CD4-positive, alpha-beta T cell treated with Interleukin-17A for 1 hour (primary cell): ENCODE measurements at places on chromosomes 6 and 20.

DNA sequence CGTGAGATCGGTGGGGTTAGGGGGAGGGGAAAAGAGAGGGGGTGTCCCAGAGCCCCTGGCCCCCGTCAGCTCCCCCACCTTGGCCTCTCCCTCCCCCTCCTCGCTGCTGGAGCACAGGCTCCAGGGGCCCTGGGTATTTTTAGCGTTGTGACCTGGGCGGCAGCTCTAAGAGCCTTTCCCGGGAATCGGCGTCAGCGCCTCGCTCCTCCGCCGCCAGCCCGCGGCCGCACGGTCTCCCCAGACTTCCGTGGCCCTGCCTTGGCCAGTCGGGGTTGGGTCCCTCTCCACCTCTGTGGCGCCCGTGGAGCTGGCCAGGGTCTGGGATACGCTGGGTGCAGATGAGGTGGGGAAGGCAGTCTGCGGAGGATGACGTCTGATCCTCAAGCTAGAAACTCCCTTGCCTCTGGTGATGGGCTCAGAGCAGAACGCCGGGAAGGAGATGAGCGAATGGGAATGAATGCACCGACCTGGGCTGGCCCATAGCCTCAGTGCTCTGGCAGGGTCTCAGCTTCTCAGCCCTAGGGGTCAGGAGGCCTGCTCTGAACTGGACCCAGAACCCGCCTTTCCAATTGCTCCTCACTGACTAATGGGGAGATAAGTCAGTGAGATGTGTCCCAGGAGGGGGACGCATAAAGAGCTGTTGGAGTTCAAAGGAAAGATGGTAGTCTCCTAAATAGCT, 883 bp upstream of the DBNDD2 start:
- no peak for DNase-seq

GRCh38 chr6:5361396-5361795, 100.1 kb downstream of the FARS2 start:
- no peak for DNase-seq

DNA sequence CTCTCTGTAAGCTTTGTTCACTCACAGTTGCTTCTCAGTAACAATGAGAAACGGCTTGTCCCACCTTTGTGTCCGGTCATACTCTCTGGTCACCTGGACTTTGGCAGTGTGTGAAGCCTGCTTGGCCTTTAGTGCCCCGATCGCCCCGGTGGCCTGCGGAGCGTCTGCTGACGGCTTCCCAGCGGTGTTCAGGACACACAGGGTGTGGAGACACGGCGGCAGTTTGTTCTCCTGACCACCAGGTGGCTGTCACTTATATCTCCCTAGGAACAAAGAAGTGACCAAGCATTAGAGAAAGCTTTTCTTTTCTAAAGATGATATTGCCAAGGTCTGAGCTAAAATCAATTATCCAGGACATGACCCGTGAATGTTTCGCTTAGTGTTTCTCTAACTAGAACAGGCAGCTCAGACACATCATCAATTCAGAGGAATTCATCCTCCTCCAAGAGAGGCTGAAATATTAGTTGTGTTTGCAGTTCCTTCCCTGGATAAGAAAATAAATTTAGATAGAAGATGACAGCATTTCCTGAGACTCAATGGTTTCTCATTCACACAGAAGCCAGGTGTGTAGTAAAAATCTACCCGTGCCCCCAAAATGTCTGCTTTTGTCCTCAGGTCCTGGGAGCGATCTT, 167.4 kb upstream of the THBS2 start:
- DNase-seq: no peak

GRCh38 chr6:129567374-129567773, 142.6 kb downstream of the ARHGAP18 start:
- peak; percentile 2 for DNase-seq

DNA sequence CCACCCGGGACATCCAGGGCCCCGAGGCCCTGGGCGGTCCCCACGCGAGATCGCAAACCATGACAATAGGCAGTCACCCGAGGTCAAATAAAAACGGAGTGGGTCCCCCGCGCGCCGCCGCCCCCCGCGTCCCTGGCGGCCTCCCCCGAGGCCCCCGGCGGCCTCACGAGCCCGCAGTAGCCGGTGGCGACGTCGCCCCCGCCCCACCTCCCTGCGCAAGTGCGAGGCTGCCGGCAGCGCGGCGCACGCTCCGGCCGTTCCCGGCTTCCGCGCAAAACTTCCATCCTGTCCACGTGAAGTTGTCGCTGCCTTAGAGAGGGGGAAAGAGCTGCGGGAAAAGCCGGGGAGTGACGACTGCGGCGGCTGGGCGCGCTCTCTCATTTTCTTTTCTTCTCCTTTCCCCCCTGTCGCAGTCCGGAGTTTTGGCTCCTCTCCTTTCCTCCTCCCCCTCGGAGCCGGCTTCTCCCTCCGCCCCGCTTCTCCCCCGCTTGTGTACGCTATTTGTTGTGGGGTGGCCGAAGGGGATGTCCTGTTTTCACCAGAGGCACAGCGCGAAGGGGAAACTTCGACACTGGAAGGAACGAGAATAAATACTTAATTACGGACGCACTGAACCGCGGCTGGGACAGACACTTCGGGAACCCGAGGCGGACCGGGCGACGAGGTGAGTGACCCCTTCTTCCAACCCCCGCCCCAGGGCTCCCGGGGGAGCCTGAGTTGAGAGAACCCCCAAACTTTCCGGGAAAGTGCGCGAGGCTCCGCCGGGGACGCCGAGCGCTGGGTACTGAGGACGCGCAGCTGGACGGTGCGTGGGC, at the start of gene EYA4:
EYA4 (plus strand) TSS at position 272 of the 815 bp plus-strand sequence. CDS start 33,424 bp downstream, outside the sequence.
- no peak for DNase-seq
